ENCODE measurements at places on chromosomes 16 and 17. TPM values are rescaled to one million over a fixed set of nuclear protein-coding genes. Genes with fewer than 3 reads are reported as not detected.

The CDT1 gene
- total RNA-seq: 97.3 TPM

The PHOSPHO1 gene
- total RNA-seq: not detected

The ALDH3A2 gene
- 38.1 TPM for total RNA-seq

The ASGR1 gene
- 1.1 TPM for total RNA-seq

The ZNF287 gene
- total RNA-seq: 7.1 TPM

The HEATR9 gene
- not detected for total RNA-seq

The SMTNL2 gene
- not detected for total RNA-seq

The MARVELD3 gene
- total RNA-seq: not detected

The MYH3 gene
- total RNA-seq: 6.5 TPM

The ASPHD1 gene
- 4.7 TPM for total RNA-seq

The GP1BA gene
- total RNA-seq: not detected

The PROCA1 gene
- total RNA-seq: 4.4 TPM

The TMEM114 gene
- not detected for total RNA-seq
